ENCODE measurements at places on chromosomes 7 and 10. TPM values are rescaled to one million over a fixed set of nuclear protein-coding genes. Genes with fewer than 3 reads are reported as not detected.

- H3K4me1 ChIP-seq, result no peaks in the 10 kb centered on the region
- no peaks in the 10 kb centered on the region for H3K36me3 ChIP-seq
- H3K27me3 ChIP-seq, result no peaks in the 10 kb centered on the region
- no peak overlapping the region for H3K27ac ChIP-seq
- no peak for DNase-seq
Measured at GRCh38 chr10:98790817-98791216, 344.1 kb upstream of the HPS1 start.

DNA sequence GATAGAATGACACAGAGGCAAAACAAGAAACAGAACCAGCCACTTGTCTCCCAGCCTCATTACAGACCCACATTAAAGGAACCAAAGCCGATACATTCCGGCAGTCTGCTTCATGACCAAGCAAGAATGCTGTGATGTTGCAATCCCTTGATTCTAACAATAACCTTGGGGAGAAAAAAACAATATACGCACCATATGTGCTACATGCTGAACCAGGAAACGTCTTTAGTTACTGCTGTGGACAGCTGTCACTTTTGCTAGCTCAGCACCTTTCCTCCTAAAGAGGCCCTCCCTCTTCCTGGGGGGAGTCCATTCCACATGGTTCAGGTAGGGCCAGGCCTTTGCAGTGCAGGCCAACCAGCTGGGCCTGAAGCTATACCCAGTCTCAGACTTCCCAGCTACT, 79.1 kb downstream of the PRTFDC1 start:
- H3K36me3 ChIP-seq, result no peaks in the 10 kb centered on the region
- H3K27me3 ChIP-seq, result no peaks in the 10 kb centered on the region
- peak overlapping the region; percentile 69 for H3K27ac ChIP-seq
- no peak overlapping the region for H3K4me3 ChIP-seq
- H3K4me1 ChIP-seq, result no peaks in the 10 kb centered on the region

DNA sequence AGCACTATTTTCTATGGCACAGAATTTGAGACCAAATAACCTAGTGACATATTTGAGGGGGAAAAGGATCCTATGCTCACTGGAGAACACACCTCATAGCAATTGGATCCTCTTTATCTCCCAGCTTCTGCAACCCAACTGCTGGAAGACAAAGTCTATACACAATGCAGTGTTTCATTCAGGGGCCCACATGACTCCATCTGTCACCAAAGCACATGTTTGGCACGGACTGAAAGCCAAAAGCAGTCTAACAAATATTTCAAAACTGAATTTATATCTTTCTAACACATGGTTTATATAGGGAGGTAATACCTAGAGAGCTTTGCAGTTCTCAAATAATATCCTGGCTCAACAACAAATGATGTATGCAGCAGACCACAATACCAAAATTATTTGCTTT, 39.2 kb downstream of the ADAM12 start:
- no peaks in the 10 kb centered on the region for H3K4me1 ChIP-seq
- no peaks in the 10 kb centered on the region for H3K27me3 ChIP-seq
- no peak overlapping the region for H3K27ac ChIP-seq
- no peak for DNase-seq
- H3K36me3 ChIP-seq, result no peaks in the 10 kb centered on the region

DNA sequence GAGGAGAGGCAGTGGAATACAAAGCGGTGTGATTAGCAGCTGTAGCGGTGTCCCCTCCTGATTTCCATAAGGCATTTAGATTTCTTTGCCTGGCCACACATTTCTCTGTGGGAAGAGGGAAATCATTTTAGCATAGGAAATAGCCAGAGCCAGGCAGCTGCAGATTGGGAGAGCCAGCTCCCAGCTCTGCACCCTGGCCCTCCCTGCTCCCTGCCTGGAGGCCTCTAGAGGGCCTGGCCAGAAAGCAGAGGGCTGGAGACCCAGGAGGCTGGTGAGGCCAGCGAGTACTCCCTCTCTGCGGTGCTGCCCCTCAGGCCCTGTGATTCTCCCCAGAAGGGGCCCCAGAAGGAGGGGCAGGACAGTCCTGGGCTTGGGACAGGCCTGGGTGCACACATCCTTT, 85.7 kb downstream of the C10orf105 start:
- no peaks in the 10 kb centered on the region for H3K36me3 ChIP-seq
- H3K27ac ChIP-seq, result no peak overlapping the region
- H3K4me1 ChIP-seq, result no peaks in the 10 kb centered on the region
- no peak for DNase-seq
- H3K4me3 ChIP-seq, result no peak overlapping the region
- H3K27me3 ChIP-seq, result no peaks in the 10 kb centered on the region

- no peaks in the 10 kb centered on the region for H3K4me1 ChIP-seq
- no peak overlapping the region for H3K27ac ChIP-seq
- H3K4me3 ChIP-seq, result no peak overlapping the region
- no peak for DNase-seq
Measured at GRCh38 chr10:105952153-105952552, 1212.4 kb downstream of the SORCS1 start.

GRCh38 chr10:78044179-78044578, 10.5 kb downstream of the RPS24 start:
- no peaks in the 10 kb centered on the region for H3K4me1 ChIP-seq
- H3K36me3 ChIP-seq, result peaks cover 11% of the 10 kb centered on the region
- DNase-seq, result no peak
- H3K4me3 ChIP-seq, result no peak overlapping the region

DNA sequence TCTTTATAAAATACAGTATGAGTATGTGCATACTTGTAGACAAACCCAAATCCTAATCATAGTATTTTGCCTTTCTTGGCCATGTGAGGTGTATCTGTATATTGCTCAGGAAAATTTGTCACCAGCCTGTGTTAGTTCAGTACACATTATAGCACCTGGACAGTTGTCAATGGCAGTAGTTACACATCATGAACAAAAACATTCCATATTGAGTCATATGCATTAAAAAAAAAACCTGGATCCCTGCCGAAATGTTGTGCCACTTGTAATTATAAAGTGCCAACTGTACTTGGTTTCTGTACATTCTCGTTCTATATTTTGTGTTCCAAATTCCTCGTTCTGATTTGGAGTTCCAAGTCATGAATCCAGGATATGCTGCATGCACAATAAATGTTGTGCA, 410.4 kb downstream of the INHBA start:
- H3K4me1 ChIP-seq, result no peaks in the 10 kb centered on the region
- no peaks in the 10 kb centered on the region for H3K36me3 ChIP-seq
- no peak for DNase-seq
- no peak overlapping the region for H3K4me3 ChIP-seq

DNA sequence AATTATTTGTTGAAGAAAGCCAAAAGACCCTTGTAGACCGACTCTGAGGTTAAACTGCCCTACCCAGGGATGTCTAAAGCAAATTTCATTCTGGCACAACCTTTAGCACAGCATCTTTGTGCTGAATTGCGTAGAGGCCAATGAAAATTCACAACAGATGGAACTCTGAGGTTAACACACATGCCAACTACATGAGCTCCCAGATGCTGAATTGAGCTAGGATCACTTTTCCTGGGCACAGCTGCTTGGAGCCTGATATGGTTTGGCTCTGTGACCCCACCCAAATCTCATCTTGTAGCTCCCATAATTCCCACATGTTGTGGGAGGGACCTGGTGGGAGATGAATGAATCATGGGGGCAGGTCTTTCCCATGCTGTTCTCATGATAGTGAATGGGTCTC, 158.0 kb upstream of the PTN start:
- no peak overlapping the region for H3K27ac ChIP-seq
- DNase-seq, result no peak
- H3K36me3 ChIP-seq, result no peaks in the 10 kb centered on the region
- H3K4me3 ChIP-seq, result no peak overlapping the region
- no peaks in the 10 kb centered on the region for H3K27me3 ChIP-seq

GRCh38 chr7:149097088-149097487, 6.6 kb upstream of the ZNF786 start:
- no peaks in the 10 kb centered on the region for H3K4me1 ChIP-seq
- no peaks in the 10 kb centered on the region for H3K27me3 ChIP-seq
- no peak for DNase-seq
- no peak overlapping the region for H3K27ac ChIP-seq
- no peaks in the 10 kb centered on the region for H3K36me3 ChIP-seq
- H3K4me3 ChIP-seq, result no peak overlapping the region

IKZF1 gene
- 21.4 TPM for total RNA-seq

NRCAM gene
- 62.4 TPM for total RNA-seq

LIPM gene
- not detected for total RNA-seq

SNX10 gene
- total RNA-seq, result 18.1 TPM

IRF5 gene
- 4.6 TPM for total RNA-seq

TFPI2 gene
- 46.7 TPM for total RNA-seq

ANK3 gene
- 57.4 TPM for total RNA-seq

Data from breast epithelium (tissue), 4 donors.